ENCODE measurements at places on chromosomes 2 and 18.

GRCh38 chr2:97011977-97012569, 25.7 kb upstream of the FAM178B start:
- no peak for DNase-seq

GRCh38 chr2:28643911-28644334, 107.7 kb upstream of the PPP1CB start:
- no peak for DNase-seq

GRCh38 chr2:103003750-103004260, 242.0 kb downstream of the TMEM182 start:
- no peak for DNase-seq

- no peak for DNase-seq
Measured at GRCh38 chr2:28477087-28477486, 18.8 kb upstream of the PLB1 start.

DNA sequence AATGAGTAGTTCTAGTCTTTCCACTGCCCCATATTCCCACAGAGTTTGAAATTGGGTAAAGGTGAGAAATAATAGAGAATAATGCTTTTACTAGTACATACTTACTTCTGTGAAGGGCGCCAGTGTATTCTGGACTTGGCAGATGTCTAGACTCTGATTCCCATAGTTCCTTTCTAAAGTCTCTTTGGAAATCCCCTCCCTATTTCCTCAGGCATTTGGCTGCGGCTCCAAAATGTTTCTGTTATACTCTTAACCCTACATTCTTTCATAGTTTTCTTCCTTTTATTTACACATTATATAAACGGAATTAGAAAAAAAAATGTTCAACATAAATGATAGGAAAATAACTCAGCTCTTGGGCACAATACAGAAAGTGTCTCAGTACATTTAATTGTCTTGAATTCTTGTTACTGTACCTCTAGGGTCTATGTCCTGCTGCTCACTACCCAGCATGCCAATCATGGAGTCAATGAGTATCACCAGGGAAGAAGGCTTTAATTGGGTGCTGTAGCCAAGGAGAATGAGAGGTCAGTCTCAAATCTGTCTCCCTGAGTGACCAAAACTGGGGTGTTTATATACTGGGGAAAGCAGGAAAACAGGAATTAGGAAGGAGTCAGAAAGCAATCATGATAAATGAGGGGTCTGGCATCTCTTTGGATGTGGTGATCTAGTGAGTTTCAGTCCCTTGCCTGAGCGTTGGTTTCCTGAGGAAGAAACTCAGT, 147.8 kb upstream of the MMADHC start:
- no peak for DNase-seq

- no peak for DNase-seq
Measured at GRCh38 chr2:104849101-104849500, 4.8 kb upstream of the POU3F3 start.

DNA sequence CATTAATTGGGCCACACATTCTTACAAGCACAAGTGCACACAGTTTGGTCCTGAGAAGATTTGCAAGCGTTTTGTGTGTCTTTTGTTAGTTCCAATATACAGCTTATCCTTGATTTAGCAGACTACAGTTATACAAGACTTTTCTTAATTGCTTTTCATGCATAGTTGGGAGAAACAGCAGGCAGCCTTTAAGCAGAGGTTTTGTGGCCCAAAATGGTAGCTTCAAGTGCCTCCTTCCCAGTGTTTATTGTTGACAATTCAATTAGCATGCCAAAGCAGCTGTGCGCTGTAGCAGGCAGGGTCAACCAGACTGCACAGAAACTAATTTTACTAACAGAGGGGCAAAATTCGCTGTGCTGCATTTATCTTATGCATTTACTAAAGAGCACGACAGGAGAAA, 47.5 kb downstream of the FRZB start:
- DNase-seq: no peak

GRCh38 chr2:20164061-20164733, 60.7 kb downstream of the SDC1 start:
- no peak for DNase-seq

GRCh38 chr2:219125225-219125885, 35.3 kb downstream of the NHEJ1 start:
- no peak for DNase-seq

- DNase-seq: no peak
Measured at GRCh38 chr2:229832510-229832898, 89.3 kb downstream of the TRIP12 start.

- DNase-seq: no peak
Measured at GRCh38 chr18:53526101-53526870, 698.2 kb downstream of the MBD2 start.

DNA sequence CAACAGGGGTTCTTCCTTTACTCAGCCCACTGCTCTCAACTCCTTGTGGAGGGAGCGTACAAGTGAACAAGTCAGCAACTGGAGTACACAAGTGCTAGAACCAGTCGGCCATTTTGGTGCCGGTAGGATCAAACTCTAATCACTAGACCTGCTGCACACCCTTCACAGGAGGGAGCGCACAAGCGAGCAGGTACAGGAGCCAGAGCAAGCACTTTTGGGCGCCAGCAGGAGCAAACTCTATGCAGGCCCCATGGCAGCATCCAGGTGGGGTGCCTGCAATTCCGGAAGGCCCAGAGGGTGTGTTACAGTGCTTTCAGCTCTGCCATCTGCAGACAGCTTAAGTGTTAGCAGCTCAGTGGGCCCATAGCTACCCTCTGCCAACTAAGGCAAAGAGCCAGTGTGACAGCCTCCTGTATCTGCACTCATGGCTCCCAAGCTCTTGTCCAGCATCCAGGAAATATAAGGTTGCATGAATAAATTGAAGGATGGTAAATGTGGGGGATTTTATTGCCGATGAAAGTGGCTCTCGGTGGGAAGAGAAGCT, 426.1 kb downstream of the DCC start:
- no peak for DNase-seq

GRCh38 chr2:176174824-176175708, 13.4 kb upstream of the HOXD1 start:
- DNase-seq: no peak

Data from T follicular helper cell (primary cell).